ENCODE measurements at places on chromosomes 16 and 17. TPM values are rescaled to one million over a fixed set of nuclear protein-coding genes. Genes with fewer than 3 reads are reported as not detected.
A peak's percentile ranks its signal among the peaks of the same experiment; 100 is the strongest.

MEIOC gene
- not detected for total RNA-seq

UMOD gene
- total RNA-seq: not detected

PPY gene
- total RNA-seq: not detected

ACAP1 gene
- total RNA-seq: 682 TPM

TUBD1 gene
- total RNA-seq: 11.4 TPM

SLC6A4 gene
- total RNA-seq: 0.18 TPM

ADAD2 gene
- not detected for total RNA-seq

GRCh38 chr16:23950291-23950894 lies 114.6 kb downstream of the PRKCB start:
- no peak for DNase-seq
- peaks cover 7% of the 10 kb centered on the region for H3K36me3 ChIP-seq
- peak overlapping the region; percentile 100 for H3K27ac ChIP-seq
- peaks cover 67% of the 10 kb centered on the region for H3K4me1 ChIP-seq
- H3K4me3 ChIP-seq: peak overlapping the region; percentile 61
- H3K27me3 ChIP-seq: no peaks in the 10 kb centered on the region

GRCh38 chr16:85172455-85173145 lies 60.3 kb upstream of the CIBAR2 start:
- no peak overlapping the region for H3K4me3 ChIP-seq
- no peaks in the 10 kb centered on the region for H3K36me3 ChIP-seq
- no peak overlapping the region for H3K27ac ChIP-seq
- peaks cover 52% of the 10 kb centered on the region for H3K27me3 ChIP-seq

GRCh38 chr17:64384253-64385186 lies 6.1 kb downstream of the PECAM1 start:
- H3K4me1 ChIP-seq: peaks cover 20% of the 10 kb centered on the region
- H3K36me3 ChIP-seq: no peaks in the 10 kb centered on the region
- peaks cover 21% of the 10 kb centered on the region for H3K27me3 ChIP-seq
- no peak overlapping the region for H3K27ac ChIP-seq

DNA sequence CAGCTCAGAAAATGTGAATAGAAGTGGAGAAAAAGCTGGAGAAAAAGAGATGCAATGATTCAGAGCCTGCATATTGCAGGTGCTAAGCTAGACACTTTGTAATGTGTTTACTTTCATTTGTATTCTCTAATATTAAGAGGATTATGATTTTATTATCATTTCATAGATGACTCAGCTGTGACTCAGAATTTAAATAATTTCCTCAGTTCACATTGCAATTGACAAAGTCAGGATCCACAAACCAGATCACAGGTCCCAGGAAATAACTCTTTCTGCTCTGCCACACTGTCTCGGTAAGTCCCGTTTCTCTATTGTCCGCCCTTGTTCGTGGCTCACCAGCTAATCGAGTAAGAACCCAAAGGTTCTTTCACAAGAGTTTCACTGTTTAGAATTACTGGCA lies 235.4 kb upstream of the MON1B start:
- H3K4me3 ChIP-seq: no peak overlapping the region
- H3K27me3 ChIP-seq: no peaks in the 10 kb centered on the region
- no peak overlapping the region for H3K27ac ChIP-seq
- no peaks in the 10 kb centered on the region for H3K36me3 ChIP-seq
- no peaks in the 10 kb centered on the region for H3K4me1 ChIP-seq

GRCh38 chr17:17114592-17115225 lies 72.5 kb downstream of the MPRIP start:
- H3K27me3 ChIP-seq: no peaks in the 10 kb centered on the region
- H3K4me3 ChIP-seq: no peak overlapping the region
- H3K27ac ChIP-seq: peak overlapping the region; percentile 60

DNA sequence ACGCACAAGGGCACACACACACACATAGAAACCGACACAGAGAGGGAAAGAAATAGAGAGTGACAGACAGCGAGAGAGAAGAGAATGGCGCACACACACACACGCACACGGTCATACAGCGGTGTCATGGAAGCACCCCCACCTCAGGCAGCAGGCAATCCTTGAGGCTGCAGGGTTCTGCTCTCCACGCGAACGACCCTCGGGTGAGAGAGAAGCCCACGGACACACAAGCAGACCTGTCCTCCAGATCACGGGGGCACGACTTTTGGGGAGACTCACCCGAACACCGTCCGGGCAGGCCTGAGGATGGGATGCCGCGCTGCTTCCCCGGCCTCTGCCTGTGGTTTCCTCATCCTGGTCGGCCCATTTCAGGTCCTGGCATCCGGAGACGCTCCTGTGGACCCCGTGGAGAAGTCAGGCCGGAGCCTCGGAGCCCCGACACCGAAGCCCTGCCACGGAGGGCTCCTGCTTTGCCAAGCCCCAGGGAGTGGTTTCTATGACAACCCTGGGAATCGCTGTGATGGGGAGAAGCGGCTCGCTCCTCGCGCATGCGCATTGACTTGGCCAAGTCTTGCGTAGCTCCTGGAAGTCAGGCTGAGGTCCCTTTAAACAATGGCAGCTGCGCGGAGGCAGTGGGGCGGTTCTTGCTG lies 118.2 kb upstream of the KCNJ18 start:
- no peak overlapping the region for H3K27ac ChIP-seq
- DNase-seq: peak; percentile 32
- no peaks in the 10 kb centered on the region for H3K36me3 ChIP-seq
- H3K27me3 ChIP-seq: peaks cover 8% of the 10 kb centered on the region

DNA sequence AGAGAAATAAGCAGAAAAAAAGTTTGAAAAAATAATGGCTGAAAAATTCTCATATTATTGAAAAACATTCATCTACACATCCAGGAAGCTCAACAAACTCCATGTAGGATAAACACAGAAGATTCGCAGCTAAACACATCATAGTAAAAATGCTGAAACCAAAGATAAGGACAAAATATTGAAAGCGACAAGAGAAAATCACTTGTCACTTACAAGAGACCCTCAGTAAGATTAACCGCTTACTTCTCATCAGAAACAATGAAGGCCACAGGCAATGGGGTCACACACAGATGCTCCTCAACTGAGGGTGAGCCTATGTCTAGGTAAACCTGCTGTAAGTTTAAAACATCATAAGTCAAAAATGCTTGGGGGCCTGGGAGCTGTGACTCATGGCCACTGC lies 38.1 kb upstream of the METRNL start:
- DNase-seq: no peak
- peaks cover 74% of the 10 kb centered on the region for H3K36me3 ChIP-seq
- H3K4me1 ChIP-seq: peaks cover 22% of the 10 kb centered on the region
- H3K27me3 ChIP-seq: no peaks in the 10 kb centered on the region
- no peak overlapping the region for H3K27ac ChIP-seq
- no peak overlapping the region for H3K4me3 ChIP-seq

DNA sequence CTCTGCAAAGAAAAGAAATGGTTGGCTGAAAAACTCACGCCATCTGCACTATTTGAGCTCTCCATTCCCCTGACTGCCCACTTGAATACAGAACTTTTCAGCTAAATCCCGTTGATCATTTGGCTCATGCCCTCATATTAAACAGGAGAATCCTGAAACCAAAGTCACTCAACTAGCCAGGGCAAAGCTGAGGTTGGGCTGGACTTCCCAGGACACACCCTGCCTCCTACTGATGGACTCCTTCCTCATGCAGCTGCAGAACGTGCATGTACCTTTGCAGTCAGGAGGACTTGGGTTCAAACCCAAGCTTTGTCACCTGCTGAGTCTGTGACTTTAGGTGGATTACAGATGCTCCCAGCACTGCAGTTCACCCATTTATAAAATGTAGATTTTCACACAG lies 7.7 kb downstream of the ASIC2 start:
- DNase-seq: no peak
- no peaks in the 10 kb centered on the region for H3K36me3 ChIP-seq
- no peaks in the 10 kb centered on the region for H3K4me1 ChIP-seq
- peaks cover 20% of the 10 kb centered on the region for H3K27me3 ChIP-seq

DNA sequence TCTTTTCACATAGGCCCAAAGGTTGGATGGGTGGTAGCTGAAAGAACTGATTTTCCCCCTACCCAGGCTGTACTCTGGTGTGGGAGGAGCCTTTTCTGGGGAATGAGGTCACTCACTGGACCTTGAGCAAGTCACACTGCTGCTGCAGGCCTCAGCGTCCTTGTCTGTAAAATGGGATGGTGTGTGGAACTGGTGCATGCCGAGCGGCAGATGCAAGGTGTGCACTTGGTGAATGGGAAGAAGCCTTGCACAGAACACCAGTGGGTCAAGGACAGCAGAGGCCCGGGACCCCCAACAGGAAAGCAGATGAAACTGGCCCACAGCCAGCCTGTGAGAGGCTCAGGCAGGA lies 38.1 kb downstream of the ARHGAP27 start:
- no peak for DNase-seq
- H3K27me3 ChIP-seq: peaks cover 2% of the 10 kb centered on the region
- no peak overlapping the region for H3K27ac ChIP-seq

DNA sequence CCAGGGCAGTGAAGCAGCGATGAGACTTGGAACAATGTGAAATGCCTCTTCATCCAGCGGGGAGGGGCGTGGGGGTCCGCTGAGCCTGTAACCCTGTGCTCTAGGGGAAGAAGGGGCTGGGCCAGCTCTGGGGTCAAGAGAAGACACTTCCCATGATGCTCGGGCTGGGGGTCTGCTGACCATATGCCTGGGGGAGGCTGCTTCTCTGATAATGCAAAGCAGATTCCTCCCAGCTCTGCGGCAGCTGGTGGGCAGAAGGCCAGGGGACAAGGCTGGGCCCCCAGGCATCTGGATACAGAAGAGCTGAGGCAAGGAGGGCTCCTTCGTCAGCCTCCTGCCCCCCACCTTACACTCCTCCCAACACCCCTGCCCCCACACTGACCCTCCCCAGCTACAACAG lies 24.7 kb downstream of the NGFR start:
- H3K27me3 ChIP-seq: peaks cover 11% of the 10 kb centered on the region
- no peak overlapping the region for H3K4me3 ChIP-seq
- peaks cover 7% of the 10 kb centered on the region for H3K4me1 ChIP-seq
- no peak overlapping the region for H3K27ac ChIP-seq

DNA sequence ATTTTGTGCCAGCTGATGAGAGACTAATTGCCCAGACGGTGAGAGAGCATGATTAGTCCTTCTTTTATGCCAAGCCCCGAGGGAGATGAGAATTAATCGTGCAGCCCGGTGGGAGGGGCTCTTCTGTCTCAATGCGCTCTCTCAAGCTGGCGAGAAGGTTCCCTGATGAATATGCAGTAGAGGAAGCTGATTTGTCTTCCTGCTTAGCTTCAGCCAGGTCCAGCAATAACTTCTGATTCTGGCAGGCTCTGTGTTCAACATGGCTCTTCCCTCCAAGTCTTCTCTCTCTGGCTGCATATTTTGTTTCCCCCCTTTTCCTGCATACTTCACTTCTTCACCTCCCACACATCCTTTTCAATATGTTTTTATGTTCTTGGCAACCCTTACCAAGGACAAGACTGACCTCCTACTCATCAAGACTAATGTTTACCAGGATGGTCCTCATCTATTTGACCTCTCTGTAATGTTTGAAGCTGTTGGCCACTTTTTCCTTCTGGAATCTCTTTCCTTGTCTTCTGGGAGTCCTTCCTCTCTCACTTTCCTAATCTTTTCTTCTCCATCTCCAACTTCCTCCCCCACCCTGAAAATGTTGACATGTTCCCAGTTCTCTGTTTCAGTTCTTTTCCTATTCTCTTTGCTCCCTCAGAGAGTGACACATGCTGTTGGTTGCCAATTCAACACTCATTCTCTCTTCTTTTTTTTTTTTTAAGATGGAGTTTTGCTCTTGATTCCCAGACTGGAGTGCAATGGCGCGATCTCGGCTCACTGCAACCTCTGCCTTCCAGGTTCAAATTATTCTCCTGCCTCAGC lies 33.1 kb downstream of the ARL4D start:
- no peak overlapping the region for H3K27ac ChIP-seq
- H3K4me3 ChIP-seq: no peak overlapping the region
- H3K27me3 ChIP-seq: peaks cover 26% of the 10 kb centered on the region
- no peaks in the 10 kb centered on the region for H3K4me1 ChIP-seq

DNA sequence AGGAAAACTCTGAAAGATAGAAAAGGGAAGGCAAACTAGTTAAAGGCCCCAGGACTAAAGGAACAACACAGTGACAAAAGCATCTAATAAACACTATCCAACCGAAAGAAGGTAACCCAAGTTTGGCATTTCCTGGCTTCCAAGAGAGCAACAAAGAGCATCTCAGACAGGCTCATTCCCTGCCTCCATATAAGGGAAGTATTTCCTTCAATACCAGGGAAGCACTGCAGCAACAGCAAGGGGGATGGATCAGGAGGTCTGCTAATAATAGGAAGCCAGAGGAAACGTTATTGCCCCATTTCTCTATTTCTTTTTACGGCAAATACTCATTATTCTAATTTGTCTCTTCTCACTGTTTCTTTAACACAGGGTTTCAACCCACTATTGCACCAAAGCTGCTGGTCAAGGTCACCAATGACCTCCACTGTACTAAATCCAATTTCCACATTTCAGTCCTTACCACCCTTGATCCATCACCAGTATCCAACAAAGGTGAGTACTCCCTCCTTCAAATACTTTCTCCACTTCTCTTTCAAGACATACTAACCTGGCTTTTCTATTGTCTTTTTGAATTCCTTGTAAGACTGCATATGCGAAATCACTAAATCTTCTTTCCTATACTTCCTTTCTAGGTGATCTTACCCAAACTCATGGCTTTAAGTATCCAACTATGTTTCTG lies 86.1 kb downstream of the KANSL1 start:
- peaks cover 8% of the 10 kb centered on the region for H3K36me3 ChIP-seq
- no peak for DNase-seq
- H3K27ac ChIP-seq: peak overlapping the region; percentile 32
- peaks cover 38% of the 10 kb centered on the region for H3K4me1 ChIP-seq
- H3K27me3 ChIP-seq: no peaks in the 10 kb centered on the region

- peaks cover 24% of the 10 kb centered on the region for H3K4me1 ChIP-seq
- no peak overlapping the region for H3K4me3 ChIP-seq
- no peak overlapping the region for H3K27ac ChIP-seq
- DNase-seq: no peak
Measured at GRCh38 chr16:88647178-88648070, 3.4 kb downstream of the CYBA start.

GRCh38 chr17:81383504-81384421 lies 11.5 kb upstream of the BAHCC1 start:
- DNase-seq: no peak
- no peak overlapping the region for H3K27ac ChIP-seq
- H3K4me1 ChIP-seq: no peaks in the 10 kb centered on the region
- H3K27me3 ChIP-seq: peaks cover 28% of the 10 kb centered on the region
- no peak overlapping the region for H3K4me3 ChIP-seq

DNA sequence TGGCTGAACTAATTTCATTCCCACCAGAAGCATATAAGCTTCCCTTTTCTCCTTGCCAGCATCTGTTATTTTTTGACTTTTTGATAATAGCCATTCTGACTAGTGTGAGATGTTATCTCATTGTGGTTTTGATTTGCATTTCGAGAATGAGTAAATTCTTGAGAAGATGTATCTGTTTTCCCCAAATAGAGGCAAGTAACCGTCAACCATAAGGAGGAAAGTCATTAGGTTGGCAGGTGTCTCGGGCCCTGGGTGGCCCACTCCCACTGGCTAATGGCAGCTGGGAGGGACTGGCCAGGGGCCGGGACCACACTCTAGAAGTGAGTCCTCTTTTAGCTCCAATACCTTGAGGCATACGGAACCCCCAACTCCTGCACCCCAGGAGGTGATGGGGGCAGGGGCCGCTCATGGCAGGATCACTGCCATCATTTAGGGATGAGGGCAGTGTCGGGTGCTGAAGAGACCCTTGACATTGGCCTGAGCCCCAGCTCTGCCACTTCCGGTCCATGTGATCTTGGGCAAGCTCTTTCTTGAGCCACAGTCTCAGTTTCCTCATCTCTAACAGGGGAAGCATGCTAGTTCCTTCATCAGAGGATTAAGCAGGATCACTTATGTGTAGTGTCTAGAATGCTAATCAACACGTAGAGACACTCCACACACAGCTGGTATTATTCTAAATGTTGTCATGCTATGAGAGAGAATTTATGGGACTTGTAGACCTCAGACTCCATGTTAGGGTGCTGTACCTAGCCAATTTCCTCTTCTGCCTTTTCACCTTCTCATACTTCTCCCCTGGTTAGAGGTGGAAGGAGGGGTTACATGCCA lies 44.3 kb downstream of the RGS9 start:
- H3K27me3 ChIP-seq: no peaks in the 10 kb centered on the region
- H3K36me3 ChIP-seq: peaks cover 57% of the 10 kb centered on the region
- H3K4me3 ChIP-seq: peak overlapping the region; percentile 29
- DNase-seq: peak; percentile 69
